ENCODE measurements at places on chromosomes 6 and 20.

GRCh38 chr6:34695729-34696188 lies 808 bp downstream of the ILRUN start:
- no peak for DNase-seq

GRCh38 chr6:111522393-111523020 lies 39.5 kb upstream of the REV3L start:
- no peak for DNase-seq

- no peak for DNase-seq
Measured at GRCh38 chr20:52105442-52106422, 85.8 kb downstream of the ZFP64 start.

DNA sequence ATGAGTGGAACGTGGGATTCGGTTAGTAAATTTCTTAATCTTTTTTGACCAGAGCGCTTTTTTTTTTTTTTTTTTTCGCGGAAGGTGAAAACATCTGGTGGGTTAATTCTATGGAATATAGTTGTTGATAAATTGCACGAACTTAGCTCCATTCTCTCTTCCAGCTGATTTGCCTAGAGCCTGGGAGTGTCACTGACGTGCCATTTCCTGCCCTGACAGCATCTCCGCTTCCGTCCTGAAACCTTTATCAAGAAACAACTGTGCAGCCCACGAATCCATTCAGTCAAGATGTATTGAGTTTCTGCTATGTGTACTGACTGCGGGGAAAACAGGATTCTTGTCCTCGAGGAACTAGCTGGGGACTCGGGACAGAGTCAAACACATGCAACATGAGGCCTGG lies 59.5 kb upstream of the TGM3 start:
- DNase-seq, result no peak

DNA sequence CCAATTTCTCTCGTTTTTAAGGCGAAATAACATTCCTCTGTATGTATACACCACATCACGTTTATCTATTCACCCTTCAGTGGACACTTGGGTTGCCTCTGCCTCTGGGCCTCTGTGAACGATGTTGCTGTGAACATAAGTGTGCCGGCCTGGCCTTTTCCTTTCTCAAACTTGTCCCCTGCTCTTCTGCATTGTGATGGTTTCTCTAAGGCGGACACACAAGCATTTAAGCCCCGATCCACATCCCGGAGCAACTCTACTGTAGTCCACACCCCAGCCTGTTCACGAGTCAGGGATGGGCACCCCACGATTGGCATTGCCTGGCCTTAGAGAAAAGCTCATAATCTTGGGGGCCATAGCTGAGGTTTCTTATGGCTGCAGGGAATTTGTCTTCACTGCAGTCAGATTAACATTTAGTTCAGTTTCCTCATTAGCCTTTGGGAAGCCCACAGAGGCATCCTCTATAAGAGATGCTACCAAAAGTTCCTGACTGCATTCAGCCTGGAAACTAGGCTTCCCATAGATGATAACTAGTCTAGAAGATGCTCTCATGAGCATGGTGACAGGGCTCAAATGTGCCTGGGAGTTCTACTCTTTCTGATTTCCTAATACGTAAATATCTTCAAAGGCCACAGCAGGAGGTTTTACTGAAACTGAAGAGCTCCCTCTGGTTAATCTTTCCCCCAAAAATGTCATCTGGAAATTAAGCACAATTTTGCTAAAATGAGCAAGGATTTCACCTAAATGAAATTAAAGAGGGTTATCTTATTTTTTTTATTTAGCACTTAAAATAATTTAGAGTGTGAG lies 762 bp downstream of the ZC3H12D start:
- no peak for DNase-seq

DNA sequence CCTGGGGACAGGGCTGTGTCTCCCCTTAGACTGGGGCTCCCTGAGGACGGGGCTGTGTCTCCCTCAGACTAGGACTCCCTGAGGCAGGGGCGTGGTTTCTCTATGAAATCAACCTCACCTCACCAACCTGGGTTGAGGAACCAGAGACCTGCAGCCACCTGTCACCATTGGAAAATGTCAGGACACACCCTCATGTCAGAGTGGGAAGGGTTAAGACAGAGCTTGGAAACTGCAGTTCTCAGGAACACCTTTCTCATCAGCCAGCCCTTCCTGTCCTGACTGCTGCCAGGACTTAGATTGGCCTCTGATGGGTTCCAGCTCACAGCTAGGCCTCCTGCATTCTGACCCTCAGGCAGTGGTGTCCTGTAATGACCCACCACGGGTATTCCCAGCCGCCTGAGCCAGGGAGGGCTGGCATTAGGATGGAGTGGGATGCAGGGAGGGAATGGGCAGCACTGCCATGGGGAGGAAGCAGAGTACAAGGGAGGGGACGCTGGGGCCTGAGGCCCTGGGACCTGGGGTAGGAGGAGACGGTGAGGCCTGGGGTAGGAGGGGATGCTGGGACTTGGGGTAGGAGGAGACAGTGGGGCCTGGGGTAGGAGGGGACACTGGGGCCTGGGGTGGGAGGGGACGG lies 76.3 kb downstream of the MRPL14 start:
- no peak for DNase-seq

DNA sequence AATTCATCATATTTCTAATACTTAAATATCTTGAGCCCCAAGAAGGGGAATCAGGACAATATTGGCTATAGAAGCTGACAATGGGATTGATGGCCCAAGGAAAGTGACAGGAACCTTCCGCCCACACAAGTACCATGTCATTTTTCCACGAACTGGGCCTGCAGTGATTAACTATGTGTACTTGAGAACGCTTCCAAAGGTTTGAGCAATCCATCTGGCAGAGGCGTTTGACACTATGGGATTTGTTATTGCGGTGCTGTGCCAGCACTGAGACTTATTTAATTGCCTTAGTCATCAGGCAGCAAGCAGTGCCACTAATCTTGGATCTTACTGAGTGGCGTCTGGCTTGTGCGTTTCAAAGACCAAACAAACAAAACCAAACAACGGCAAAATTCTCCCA lies 135.6 kb upstream of the UST start:
- no peak for DNase-seq

DNA sequence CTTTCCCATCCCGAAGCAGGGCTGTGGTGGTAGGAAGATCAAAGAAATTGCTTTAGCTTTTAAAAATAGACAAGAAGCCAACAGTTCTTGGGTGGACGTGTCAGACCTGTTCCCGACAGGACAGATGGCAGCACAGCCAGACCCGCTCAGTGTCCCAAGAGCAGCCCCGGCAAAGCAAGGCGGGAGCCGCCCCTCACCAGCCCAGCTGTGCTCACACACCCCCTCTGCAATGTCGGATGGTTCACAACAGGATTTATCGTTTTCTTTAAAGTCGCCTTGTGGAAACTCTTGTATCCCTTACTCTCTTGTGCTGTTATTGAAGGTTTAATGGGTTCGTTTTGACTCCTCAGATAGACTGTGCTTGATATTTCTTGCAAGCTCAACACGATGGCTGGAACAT lies 302.4 kb downstream of the THBS2 start:
- no peak for DNase-seq

- DNase-seq, result no peak
Measured at GRCh38 chr20:22001886-22002285, 296.4 kb downstream of the PAX1 start.

GRCh38 chr20:57287007-57287880 lies 20.8 kb upstream of the BMP7 start:
- no peak for DNase-seq

- DNase-seq, result peak; percentile 7
Measured at GRCh38 chr20:45782890-45783289, 8.8 kb downstream of the WFDC3 start.

GRCh38 chr6:7311176-7311575 lies 1.8 kb downstream of the SSR1 start:
- DNase-seq, result no peak

DNA sequence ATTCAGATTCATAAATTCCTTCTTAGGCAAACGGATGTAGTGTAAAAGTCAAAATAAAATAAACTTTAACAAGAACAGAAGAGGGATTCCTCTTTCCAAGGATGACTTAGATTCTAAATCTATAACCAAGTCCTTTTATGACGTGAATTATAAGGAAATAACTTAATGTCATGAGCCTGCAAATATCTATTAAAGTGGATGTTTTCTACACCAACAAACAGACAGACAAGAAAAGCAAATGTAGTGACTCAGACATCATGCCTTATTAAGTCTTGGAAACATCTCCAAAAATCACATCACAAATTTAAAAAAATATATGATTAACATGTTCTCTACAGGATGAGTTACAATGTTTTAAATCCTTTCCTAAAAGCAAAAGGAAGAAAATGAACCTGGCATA lies 397.1 kb downstream of the ESR1 start:
- DNase-seq, result no peak

GRCh38 chr6:159913862-159914564 lies 23.2 kb downstream of the MAS1 start:
- no peak for DNase-seq

- DNase-seq, result no peak
Measured at GRCh38 chr6:85660181-85660611, 17.5 kb upstream of the SYNCRIP start.

DNA sequence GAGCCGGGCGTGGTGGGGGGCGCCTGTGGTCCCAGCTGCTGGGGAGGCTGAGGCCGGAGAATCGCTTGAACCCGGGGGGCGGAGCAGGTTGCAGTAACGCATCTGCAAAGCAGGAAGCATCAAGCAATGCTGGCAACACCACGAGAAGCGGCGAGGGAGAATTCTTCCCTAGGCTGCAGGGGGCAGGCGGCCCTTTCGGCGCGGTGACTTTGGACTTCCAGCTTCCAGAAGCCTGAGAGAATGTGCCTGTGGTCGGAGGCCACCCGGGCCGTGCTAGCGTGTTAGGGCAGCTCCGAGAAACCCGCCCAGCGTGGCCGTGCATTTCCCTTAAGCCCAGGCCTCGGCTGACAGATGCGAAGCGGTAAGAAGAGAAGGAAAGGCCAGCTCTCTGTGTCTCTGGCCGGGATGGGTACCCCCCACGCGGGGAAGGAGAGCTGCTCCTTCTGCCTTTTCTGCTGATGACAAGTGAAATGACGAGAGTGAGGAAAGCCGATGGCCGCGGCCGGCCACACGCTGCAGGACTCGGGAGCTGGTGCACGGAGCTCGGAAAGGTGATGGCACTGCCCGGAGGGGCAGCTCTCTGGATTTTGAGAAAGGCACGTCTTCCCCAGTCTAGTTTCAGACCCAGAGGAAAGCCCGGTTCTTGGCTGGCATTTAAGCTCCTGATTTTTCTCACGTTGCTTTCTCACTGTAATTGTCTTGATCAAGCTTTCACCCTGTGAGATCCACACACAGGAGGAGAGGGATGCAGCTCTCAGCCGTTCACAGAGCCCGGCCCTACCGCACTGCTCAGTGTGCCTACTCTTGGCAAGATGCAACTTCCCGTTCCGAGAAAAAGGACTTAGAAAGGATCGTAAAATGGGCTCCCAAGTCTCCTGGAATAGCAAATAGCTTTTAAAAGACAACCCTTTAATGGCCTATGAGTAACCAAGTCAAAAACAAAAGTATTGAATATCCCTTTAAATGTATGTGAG lies 68.3 kb upstream of the EXOC2 start:
- no peak for DNase-seq

DNA sequence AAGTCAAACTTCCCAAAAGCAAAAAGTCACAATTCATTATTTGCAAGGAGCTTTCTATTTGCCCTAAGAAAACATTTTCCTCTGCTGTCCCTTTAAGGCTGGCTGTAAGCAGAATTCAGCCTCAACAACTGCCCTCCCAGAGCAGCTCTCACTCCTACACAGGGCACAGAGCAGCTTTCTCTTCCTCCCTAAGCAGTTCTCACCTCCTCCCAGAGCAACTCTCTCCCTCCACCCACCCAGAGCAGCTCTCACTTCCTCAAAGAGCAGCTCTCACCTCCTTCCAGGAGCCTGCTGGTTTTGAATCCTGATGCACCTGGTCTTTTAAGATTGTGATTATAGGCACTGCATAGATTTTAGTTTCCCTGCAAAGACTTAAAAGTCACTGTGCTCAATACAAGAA lies 120.6 kb upstream of the TMEM181 start:
- DNase-seq, result no peak

DNA sequence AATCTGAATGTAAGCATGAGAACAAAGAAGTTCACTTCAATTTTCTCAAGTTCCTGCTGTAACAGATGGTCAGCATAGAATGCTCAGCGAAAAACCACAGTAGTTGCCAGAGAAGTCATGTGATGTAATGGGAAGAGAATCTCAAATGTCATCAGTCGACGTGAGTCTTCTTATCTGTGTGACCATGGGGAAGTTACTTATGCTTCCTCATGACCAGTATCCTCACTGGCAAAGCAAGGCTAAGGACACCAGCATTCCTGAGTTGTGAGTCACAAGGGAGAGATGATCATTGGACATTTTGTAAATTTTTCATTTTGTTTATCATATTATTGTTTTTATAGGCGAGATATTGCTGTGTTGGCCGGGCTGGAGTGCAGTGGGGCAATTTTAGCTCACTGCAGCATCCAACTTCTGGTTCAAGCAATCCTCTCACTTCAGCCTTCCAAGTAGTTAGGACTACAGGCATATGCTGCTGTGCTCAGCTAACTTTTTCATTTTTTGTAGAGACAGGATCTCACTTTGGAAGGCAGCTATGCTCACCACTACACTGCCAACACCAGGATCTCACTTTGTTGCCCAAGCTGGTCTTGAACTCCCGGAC lies 21.9 kb downstream of the SGK1 start:
- no peak for DNase-seq

Data from activated gamma-delta T cell treated with anti-CD3 and anti-CD28 coated beads, Interleukin-2, amount 50 U/mL, for 16 hours (primary cell).